ENCODE measurements at places on chromosomes 3 and 15. TPM values are rescaled to one million over a fixed set of nuclear protein-coding genes. Genes with fewer than 3 reads are reported as not detected.

- DNase-seq, result no peak
Measured at GRCh38 chr3:50503504-50504342, at the start of gene CACNA2D2. Gene CACNA2D2, minus strand, starts transcription at chr3:50503634. Its CDS starts 211 bp downstream, at chr3:50503423.

DNA sequence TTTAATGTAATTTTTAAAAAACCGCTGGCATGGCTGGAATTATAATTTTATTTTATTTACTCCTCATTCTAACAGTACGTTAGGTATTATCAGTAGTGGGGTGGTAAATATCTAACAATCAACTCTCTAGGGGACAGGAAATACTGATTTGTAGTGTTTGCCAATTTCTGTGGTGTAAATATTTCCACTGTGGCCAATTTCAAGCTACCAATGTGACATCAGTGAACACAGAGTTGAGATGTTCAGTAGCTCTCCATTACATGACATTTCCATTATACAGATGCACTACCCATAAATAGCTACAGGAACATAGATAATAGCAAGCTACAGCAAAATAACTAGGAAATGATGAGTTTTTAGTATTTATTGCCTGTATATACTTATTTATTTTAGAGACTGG lies 10.0 kb upstream of the ARL8B start:
- DNase-seq, result no peak

The GNAT1 gene
- not detected for total RNA-seq

- DNase-seq, result peak; percentile 36
Measured at GRCh38 chr3:48765376-48765775, 48.4 kb upstream of the IP6K2 start.

The RLBP1 gene
- not detected for total RNA-seq

Measured in MCF 10A (cell line).